NCI-H187 treated with DMSO at 0.1 percent for 48 hours (cell line): ENCODE measurements at places on chromosomes 3 and 15.

DNA sequence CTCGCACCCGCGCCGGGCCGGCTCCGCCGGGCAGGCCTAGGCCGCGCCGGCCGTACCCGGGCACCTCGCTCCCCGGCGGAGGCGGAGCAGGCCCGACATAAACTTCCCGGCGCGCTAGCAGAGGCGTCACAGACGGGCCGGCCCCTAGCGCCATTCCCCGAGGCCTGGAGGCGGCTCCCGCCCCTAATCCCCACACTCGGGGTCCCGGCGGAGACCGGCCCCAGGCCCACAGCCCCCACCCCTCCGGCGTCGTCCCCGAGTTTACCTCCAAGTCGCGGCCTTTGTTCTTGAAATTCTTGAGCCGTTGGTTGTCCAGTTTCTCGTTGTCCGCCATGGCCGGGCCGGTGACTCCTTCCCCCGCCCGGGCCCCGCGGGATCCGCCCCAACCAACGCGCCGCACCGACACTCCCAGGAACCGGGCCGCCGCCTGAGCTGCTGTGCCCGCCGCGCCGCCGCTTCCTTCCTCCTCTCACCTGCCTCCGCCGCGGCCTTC, 376 bp downstream of the KPNA4 start:
- DNase-seq, result no peak

GRCh38 chr15:58627701-58628100, 121.8 kb downstream of the ADAM10 start:
- DNase-seq, result no peak

DNA sequence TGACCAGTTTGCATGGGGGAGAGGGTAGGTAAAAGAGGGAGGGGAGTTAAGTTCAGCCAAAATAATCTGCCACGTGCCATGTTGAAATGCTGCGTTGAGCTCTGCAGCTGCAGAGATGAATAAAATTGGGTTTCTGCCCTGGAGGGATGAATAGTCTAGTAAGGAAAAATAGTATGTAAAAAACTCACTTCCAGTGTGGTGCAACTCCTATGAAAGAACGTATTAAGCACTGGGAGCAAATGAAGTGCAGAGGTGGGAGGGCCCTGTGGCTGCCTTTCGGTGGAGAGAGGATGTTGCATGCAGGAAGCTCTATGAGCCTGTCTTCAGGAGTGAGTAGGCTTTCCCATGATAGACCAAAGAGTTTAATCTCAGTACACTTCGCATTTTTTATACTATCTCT, 8.6 kb downstream of the CEP63 start:
- no peak for DNase-seq

GRCh38 chr3:19473971-19474580, 325.8 kb downstream of the KCNH8 start:
- DNase-seq, result no peak

DNA sequence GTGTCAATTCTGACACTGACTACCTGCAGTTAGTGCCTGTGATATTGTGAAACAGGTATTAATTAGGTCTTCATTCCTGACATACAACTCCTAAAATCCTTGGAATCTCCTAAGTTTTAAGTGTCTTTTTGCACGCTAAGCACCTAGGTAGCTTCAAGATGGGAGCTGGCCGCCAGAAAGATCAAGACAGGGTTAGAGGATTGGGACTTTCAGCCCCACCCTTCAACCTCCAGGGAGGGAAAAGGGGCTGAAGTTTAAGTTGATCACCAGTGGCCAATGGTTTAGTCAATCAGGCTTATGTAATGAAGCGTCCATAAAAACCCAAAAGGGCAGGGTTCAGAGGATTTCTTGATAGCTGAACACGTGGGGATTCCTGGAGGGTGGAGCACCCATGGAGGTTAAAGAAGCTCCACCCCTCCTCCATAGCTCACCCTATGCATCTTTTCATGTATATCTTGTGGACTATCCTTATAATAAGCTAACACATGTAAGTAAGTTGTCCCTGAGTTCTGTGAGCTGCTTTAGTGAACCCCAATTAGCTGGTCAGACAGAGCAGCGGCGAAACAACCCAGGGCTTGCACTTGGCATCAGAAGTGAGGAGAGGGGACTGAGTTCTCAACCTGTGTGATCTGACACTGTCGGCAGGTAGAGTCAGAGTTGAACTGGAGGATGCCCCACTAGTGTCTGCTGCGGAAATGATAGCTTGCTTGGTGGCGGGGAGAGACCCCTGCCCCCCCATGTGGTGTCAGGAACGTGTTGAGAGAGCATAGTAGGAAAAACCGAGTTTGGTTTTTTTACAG, 12.8 kb upstream of the SRP14 start:
- DNase-seq, result no peak

DNA sequence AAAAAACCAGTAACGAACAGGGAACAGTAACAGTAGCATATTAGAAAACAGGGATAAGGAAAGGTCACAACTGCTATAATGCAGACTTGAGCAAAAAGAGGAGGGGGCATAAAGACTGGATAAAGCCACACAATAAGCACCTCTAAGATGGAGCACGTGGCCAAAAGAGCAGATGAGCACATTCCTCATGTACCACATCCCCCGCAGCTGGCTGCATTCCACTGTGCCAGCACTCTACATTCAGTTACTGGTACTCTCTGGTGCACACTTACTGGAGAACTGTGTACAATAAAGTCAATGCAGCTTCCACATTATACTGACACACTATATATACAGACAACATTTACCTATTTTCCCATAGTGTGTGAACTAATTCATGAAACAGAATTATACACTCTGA, 64.7 kb downstream of the UBE3A start:
- DNase-seq, result no peak

GRCh38 chr3:53724566-53724965, 121.7 kb downstream of the CHDH start:
- no peak for DNase-seq

DNA sequence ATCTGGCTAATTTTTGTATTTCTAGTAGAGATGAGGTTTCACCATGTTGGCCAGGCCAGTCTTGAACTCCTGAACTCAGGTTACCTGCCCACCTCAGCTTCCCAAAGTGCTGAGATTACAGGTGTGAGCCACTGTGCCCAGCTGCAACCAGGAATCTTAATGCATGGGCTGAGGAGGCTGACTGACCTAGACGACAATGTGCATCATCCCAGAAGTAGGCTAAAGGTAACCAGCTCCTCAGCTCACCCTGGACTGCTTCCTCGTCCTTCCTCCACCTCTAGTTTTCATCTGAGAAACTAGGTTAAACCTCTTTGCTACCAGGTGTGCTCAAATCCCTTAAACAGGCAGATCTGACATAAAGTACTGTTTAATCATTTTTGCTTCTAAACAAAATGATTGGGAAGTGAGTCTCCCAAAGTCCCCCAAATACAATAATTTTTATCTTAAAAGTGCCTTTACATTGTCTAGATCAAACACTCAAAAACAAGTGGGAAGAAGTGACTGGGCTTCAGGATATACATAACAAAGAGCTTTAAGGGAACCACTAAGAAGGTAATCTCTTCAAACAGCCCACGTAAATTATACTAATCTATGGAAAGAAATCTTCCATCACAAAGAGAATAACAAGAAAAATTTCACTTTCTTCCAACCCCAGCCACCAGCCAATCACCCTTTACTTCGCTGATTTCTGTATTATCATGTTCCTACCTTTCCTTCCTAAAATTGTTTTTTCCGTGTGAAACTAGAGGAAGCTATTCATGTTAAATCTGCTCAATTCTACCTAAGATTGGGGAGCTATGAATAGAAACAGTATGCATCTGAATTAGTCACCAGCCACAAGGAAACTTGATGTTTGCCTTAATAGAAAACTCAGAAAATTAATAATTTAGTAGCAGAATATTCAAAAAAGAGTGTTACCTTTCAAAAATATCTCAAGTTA, 34.7 kb downstream of the IGF2BP2 start:
- no peak for DNase-seq

DNA sequence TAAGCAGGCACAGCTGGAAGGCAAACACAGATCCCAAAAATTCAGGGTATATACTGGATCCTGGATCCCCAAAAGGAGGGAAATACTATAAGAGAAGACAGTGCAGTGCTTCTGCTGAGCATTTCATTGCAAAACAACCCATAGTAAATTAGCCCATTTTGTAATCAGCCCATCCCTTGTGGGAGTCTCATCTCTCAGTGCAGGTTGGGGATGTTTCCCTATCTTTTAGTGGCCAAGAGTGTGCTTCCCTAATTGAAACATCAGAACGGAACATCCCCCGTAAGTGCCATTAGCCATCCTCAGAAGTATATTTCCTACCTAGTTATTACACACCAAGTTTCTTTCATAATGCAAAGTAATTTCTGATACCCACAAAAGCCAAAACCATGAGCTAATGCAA, 11.2 kb upstream of the MTMR14 start:
- no peak for DNase-seq

- no peak for DNase-seq
These were observed 3.6 kb upstream of the GNB4 start for GRCh38 chr3:179454887-179455286.

DNA sequence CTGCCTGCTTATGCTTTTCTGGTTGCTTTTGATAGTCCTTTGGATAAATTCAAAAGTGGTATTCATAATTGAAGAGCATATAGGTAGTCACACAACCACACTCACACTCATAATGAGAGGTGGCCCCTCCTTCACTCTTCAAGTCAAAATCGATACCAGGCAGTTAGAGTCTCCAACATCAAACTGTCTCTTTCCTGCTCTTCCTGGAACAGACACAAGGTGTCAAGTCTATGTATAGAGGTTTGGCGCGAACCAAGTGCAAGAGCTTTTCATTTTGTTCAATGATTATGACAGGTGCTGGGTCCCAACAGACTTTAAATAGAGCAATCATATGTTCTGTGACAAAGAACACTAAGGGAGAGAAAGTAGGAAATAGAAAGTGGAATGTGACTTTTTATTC, 29.9 kb upstream of the RGMA start:
- DNase-seq, result no peak

GRCh38 chr15:32838820-32839219, 121.0 kb downstream of the GREM1 start:
- DNase-seq, result no peak

DNA sequence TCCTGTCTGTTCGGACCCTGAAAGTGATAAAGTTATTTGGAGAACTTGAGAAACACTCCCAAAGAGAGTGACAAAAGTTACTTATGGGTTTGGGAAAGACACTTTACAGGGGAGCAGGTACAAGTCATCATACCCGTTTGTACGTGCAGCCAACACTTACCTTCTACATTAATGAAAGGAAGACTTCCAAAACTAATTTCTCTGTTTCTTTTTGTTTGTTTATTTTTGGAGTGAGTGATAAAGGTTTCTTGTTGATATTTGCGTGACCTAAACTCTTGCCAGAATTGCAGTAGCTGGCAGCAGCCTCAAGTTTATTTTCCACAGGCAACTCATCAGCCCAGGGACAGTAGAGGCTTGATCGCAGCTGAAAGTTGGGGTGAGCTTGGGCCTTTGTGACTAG, 8.4 kb downstream of the ABHD2 start:
- no peak for DNase-seq

DNA sequence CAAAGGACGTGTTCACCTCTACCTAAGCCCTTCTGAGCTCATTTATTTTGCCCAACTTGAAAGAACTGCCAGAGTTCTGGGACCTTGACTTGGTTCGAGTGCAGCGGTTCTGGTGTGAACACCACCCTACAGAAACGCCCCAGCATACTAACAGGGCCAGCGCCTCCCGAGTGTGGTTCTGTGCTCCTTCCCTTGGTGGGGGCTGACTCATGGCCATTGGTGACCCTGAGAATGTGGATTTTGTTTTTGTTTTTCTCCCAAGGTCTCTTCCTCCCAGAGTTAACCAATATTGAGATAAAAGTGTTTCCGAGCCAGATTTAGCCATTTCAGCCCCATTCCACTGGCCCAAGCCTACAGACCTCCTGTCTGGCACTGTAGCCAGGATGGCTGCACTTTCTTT, 27.9 kb downstream of the SEMA7A start:
- no peak for DNase-seq

DNA sequence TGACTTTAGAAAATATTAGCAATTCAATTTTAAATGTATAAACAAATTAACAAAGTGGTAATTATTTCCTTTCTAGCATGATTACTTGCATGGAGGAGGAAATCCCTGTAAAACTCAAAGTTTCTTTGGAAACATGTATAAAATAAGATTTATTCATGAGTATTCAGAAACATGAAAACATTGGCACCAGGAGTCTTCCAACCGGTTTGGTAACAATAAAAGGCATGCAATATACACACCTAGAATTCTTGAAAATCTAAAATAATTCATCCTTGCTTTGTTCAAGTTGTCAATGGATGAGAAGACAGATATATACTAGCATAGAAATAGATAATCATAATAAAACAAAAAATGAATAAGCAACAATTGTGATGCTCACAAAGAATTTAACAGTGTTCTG, 76.4 kb downstream of the ZPLD1 start:
- no peak for DNase-seq

GRCh38 chr3:23240171-23240785, 37.2 kb downstream of the UBE2E2 start:
- no peak for DNase-seq
